ENCODE measurements at places on chromosomes 13 and 19.

DNA sequence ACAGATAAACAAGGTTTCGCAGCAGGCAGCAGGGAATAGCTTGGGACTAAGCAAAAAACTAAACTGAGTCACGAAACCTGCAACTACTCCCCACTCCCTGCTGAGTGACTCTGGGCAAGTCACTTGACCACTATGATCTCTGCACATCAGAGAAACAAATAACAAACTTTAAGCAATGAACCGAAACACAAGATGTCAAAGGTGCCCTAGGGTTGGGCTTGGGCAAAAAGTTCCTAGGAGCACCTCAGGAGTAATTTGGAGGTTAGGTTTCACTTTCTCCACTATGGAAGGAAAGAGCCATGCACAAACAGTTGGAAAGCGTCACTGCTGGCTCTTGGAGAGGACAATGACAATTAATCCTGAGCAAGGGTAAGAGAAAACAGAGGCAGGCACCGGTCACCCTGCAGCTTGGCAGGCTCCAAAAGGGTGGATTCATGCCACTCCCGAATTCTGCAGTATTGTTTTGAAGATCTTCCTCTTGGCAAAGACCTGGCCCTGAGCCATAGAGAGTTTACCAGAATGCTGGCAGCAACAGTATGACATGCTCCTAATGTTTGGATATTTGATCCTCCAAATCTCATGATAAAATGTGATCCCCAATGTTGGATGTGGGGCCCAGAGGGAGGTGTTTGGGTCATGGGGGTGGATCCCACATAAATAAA lies 60.3 kb downstream of the CRYL1 start:
- DNase-seq: no peak

DNA sequence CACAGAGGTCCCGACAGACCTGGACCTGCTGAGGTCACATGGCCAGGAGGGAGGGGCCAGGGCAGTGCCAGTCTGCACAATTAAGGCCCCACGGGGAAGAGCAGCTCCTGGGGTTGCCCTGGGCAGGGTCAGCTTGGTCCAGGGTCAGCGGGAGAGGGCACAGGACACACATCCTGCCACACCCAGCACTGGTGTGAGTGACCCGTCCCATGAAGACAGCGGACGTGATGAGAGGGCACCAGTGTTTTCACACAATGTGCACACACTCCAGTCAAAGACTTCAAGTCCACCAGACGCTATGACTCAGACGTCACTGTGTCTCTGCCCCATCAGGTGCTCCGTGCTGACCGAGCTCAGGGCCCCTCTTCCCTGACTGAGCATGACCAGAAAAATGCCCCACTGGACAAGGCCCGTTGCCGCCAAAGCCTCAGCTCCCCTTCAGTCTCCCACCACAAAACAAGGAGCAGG lies 4.2 kb downstream of the TMEM259 start:
- DNase-seq: no peak

DNA sequence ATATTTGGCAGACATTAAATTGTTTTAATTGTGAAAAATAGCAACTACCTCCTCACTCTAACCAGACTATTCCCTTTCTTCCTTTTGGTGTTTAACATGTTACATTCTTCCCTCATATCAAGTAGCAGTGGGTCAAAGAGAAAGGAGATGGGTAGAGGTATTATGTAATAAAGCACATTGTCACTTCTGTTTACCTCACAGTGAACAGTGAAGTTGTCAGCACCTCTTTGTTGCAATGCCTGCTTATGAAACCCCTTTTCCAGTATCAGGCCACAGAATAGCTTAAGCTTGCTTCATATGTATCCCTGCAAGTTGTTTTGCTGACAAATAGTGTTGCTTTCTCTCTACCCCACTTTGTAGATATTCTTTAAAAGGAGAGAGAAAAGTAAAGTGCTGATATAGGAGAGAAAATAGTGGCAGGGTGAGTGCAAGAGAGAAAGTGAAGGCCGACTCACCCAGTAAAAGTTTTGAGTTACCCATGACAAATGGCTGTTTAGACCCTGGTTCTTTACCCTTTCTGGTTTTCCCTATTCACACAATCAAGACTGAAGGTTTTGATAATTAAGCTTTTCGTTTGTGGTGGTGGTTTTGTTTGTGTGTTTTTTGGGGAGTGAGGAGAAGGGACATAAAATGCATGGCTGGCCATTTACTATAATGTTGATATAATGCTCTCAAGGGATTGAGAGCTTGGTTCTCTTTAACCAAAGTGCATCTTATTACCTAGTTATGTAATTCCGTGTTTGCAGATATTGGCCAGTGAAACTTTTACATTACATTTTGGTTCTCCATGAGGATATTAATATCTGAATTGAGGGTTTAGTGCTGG lies 3.7 kb downstream of the ITM2B start:
- DNase-seq: no peak

DNA sequence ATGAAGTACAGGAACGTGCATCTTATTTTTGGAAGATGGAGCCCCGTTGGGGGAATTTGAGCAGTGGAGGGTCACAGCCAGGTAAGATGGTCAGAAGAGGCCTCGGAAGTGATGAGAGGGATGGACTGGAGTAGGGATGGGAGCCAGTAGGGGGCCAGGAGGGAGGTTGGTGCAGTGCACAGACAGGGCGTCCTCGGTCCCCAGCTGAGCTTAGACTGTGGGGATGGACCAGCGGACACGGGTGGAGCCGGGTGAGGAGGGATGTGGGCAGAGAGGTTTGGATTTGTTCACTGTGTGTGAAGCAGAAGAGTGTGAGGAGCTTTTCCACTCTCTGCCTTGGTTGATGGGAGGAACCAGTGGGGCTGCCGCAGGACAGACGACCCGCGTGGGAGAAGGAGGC lies 10.6 kb downstream of the RPS9 start:
- DNase-seq: no peak

DNA sequence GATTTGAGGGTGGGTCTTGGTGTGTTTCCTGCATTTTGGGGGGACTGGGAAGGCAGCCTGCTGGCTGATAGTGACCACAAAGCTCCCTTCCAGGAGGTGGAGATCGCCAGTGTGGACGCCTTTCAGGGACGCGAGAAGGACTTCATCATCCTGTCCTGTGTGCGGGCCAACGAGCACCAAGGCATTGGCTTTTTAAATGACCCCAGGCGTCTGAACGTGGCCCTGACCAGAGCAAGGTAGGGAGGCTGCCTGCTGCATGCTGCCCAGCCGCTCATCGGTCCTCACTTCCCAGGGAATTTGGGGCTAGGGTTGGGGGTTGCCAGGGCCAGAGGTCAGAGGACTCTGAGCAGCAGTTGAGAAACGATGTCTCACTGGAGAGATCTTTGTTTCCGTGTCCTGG lies 30.2 kb downstream of the UPF1 start:
- no peak for DNase-seq

Data from CD4-positive, alpha-beta T cell treated with Interleukin-6 at 100 ng/mL for 8 hours (primary cell).